ENCODE measurements at places on chromosomes 11 and 22.

DNA sequence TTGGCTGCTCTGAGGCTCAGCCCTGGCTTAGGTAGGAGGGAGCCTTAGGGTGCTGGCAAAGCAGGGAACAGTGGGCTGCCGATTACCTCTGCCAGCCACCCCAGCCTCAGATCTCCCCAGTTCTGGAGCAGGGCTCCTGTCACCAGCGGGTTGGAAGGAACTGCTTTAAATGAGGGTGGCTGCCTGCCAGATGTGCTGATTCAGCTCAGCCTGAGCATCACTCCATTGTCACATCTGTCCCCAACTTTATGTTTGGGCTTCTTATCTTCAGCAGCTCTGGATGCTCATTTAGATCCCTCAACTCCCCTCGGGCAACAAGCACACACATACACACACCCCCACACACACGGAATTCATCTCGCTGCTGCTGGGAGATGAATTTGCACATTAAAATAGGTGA is 16.9 kb upstream of the ANKK1 start:
- no peak for DNase-seq

DNA sequence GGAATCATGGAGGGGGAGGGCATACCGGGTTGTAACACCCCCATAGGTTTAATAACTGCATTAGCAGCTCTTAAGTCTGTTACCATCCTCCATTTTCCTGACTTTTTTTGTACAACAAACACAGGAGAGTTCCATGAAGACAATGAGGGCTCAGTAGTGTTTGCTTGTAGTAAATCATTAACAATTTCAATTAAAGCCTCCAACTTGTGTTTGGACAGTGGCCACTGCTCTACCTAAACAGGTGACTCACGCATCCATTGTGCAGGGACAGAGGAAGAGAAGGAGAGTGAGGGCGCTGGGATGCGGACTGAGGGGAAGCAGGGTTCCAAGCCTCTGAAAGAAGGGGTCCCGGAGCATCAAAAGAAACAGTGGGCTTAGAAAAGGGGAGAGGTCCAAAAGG is 21.3 kb upstream of the MTNR1B start:
- no peak for DNase-seq

DNA sequence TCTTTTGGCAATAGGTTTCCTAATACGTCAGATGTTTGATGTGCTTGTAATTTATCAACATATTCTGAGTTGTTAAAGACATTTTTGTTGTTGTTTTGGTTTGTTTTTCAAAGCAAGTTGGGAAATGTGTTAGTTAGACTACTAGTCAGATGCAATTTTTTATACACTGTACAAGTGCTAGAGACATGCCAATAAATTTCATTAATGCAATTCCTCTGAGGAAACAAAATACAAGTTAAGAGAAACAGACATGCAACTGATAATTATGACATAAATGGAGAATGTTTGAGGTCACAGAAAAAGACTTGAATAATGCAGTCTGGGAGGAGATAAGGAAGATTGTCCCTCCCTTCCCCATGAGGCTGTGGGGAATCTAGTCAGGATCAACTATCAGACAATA is 5.9 kb downstream of the OR51T1 start:
- DNase-seq, result no peak

DNA sequence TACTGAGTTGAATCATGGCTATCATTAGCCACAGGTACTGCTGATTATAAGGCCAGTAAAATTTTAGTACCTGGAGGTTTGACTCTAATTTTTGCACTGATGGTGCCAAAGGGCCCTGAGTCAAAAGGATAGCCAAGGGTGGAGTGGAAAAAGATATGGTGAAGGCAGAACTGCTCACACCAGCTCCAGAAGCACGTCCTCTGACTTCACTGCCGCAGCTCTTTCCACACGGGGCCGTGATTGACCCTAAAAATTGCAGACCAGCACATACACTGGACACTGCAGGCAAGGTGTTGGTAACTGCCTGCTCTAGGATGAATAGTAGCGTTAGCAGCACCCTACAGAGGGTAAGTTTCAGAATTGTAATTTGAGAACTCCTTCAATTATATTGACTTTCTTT is 25.4 kb upstream of the GRIK4 start:
- no peak for DNase-seq

DNA sequence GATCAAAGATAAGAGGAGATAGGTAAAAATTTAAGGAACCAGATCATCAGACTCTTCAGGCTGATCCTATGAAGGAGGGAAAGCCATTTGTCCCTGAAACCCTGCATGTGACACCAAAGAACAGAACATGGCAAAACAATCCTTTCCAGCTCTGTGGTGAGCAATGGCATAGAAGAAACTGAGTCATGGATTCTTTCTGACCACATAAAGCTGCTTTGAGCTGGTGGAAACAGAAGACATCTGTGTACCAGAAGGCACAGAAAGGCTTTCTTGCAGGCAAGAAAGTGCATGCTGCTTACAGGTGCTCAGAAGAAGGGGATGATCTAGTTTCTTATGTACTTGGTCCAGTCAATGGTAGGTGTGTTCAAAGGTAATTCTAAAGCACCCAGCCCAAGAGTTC is 45.0 kb upstream of the APOA1 start:
- no peak for DNase-seq

DNA sequence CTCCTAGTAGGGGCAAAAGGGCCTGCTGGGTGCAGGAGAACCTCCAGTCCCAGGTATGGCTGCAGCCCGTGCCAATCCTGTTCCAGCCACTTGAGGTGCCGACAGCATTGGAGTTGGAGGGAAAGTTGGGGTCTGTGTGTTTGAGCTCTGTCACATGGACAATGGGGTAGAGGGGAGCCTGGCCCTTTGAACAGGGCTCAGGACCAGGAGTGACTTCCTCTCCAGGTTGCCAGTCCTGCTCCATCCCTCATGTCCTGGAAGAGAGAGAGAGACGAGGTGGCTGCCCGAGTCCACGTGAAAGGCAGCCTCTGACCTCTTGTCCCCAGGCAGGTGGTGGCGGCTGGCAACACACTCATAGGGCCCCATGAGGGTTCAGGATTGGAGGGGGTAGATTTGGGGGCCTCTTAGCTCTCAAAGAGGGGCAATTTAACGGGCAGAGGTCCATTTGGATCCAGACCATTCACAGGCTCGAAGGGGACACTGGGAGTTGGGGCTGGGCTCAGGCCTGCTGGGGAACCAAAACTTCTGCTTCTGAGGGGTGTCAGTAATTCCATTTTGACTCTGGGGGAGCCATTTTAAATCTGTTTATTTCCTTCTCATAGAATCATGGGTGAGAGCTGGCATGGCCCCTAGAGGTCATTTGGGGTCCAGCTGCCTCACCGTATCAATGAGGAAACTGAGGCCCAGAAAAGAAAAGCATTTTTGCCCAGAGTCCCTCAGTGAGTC is 4.1 kb downstream of the ADORA2A start:
- DNase-seq, result no peak

DNA sequence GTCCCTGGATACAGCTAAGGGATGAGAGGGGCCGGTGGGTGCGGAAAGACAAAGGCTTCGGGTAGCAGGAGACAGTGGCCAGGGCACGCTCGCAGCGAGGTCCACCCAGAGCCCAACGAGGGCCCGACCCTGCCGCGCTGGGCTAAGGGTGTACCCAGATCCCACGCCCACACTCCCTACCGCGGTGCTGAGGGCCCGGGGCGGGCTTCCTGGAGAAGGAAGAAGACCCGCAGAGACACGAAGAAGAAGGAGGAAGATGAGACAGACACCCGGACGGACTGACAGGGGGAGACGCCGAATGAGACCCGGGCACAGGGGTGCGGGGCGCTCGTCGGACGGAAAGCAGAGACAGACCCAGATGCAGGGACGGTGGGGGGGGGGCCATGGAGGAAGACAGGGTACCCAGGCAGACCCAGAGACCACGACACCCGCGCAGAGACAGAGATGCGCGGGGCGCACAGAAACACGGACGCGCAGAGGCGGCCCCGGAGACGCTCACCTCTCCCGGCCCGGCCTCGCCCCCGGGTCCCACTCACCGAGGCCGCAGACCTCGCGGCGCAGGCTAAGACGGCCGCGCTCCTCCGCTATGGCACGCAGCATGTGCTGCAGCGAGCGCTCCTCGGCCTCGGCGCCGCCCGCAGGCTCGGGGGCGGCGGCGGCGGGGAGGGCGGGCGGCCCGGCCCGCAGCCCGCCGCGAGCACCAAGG is 437 bp downstream of the KIAA0930 start:
- peak; percentile 19 for DNase-seq

GRCh38 chr11:130189492-130190210 is 30.1 kb downstream of the ST14 start:
- no peak for DNase-seq

GRCh38 chr11:41403458-41403857 is 56.0 kb downstream of the LRRC4C start:
- no peak for DNase-seq

- no peak for DNase-seq
Measured at GRCh38 chr11:65573391-65574079, 1.2 kb downstream of the FAM89B start.

DNA sequence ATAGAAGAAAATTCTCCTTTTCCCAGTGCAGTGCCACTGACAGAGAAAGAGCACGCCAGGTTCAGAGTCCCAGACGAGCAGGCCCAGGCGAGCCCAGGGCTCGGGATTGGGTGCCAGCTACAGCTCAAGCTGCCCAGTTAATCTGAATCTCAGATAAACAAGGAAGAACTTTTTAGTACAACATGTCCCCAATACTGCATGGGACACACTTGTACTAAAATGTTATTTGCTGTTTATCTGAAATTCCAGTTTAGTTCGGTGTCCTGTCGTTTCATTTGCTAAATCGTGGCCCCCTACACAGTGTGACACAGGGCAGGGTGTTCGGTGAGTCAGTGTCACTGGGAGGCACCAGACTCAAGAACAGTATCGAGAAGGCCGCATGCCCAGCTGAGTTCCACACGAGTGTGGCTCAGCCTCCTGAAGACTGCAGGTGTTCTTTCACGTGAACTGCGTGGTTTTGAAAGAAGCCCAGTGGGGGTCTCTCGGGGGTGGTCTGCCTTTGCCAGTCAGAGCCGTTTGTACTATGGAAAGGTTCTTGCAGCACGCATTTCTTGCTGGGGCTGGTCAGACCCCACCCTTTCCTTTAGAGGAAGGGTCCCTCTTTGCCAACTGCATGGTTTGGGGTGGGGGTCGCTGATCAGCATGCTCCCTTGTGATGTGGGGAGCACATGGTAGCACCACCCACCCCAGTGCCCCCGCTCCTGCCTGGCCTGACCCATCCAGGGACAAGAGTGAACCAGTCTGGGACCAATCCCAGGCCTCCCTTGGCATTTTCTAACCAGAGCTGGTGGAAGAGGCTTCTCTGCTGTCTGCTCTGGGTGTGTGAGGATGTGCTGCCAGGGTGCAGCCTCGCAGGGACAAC is 115.6 kb upstream of the B3GAT1 start:
- no peak for DNase-seq

DNA sequence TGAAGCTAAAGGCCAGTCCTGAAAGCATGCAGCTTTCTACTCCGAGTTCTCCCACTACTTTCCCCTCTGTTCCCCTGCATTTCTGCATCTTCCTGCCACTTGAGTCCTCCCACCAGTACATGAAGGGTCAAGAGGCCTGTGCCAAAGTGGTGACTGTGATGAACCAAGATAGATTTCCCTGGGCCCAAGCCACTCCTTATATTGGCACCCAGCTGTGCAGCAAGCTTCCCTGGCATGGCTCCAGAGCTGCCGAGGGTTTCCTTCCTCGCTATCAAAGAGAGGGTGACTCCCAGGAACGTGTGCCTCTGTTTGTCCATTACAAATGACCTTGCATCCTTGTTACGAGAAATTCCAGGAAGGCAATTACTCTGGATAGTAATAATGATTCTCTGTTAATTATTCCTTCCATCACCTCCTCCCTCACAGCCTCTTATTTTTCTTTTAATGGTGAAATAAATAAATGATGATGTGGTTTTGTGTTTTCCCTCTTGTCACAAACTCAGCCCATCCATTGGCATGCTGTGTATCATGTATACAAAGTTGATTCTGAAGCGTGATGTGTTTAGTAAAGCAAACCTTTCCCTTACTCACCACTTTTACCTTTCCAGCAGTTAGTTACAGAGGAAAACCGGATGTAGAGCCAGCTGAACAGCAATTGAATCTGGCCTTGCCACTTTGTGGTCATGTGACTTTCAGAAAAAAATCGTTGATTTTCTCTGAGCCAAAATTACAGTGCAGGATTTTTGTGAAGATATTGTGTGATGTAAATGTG is 8.3 kb downstream of the SRSF8 start:
- no peak for DNase-seq

GRCh38 chr11:71442123-71442522 is 6.1 kb downstream of the DHCR7 start:
- DNase-seq, result no peak

- no peak for DNase-seq
Measured at GRCh38 chr11:71548716-71549151, 514 bp downstream of the KRTAP5-9 start.

DNA sequence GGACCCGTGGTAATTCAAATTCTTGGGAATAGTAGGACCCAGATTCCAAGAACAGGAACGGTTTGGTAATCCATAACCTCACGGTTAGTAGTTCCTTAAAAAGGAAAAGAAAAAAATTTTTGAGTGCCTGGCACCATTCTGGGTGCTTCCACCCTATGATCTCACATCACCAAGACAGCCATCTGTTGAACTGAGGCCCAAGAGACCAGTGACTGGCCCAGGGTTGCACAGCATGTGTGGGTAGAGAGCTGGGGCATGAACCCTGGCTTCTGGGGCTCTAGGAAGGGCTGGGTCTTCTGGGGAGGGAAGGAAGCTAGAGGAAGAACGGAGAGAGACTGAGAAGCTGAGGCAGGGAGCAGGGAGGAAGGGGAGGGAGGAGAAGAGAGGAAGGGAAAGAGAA is 4.7 kb upstream of the SPI1 start:
- DNase-seq, result no peak

GRCh38 chr11:102521121-102521520 is 9.4 kb downstream of the MMP7 start:
- no peak for DNase-seq

DNA sequence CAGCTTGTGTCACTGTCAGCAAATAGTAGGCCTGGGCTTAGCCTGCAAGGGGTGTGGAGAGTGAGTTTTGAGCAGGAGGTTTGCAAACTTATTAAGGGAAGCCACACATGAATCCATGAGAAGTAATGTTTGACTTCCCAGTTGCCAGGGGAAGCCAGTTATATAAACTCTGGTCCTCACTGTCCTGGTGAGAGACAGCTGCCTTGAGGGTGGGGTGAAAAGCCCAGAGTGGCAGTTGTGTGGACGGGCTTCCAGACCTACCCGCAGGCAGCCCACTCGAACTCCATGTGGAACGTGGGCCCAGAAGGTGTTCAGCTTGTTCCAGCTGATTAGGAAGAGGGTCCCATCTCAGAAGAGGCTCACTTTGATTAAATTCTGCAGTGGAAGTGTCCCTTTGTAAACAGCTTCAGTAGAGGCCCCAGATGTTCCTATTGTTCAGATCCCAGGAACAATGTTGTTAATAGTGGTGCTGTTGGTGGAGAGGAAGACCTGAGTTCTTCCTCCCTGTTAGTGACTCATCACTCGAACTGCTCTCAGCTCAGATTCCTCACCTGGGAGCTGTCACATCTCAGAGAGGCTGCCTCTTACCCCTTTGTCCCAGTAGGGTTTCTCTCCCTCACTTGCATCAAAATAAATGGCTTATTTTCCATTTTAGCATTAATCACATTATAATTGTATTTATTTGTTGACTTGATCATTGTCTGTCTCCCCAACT is 63.4 kb downstream of the GRAMD1B start:
- no peak for DNase-seq
